Activated naive CD8-positive, alpha-beta T cell treated with anti-CD3 and anti-CD28 coated beads for 36 hours (primary cell): ENCODE measurements at places on chromosomes 7 and 10. TPM values are rescaled to one million over a fixed set of nuclear protein-coding genes. Genes with fewer than 3 reads are reported as not detected.

- no peak for DNase-seq
These were observed 57.1 kb downstream of the C10orf143 start for GRCh38 chr10:130053561-130053960.

- no peak for DNase-seq
These were observed 14.9 kb downstream of the BZW2 start for GRCh38 chr7:16660702-16661464.

The ACSL5 gene
- 50.3 TPM for total RNA-seq

The EPHB4 gene
- total RNA-seq, result 2.5 TPM
